Breast epithelium (tissue), 4 donors: ENCODE measurements at places on chromosomes 7 and 10. TPM values are rescaled to one million over a fixed set of nuclear protein-coding genes. Genes with fewer than 3 reads are reported as not detected.

RBM20 gene
- 3.1 TPM for total RNA-seq

FOXI2 gene
- total RNA-seq, result not detected

FBXO24 gene
- 0.98 TPM for total RNA-seq

LMBR1 gene
- 90.6 TPM for total RNA-seq

CDC14C gene
- total RNA-seq, result not detected

PDE1C gene
- total RNA-seq, result 3.2 TPM

OR2A1 gene
- total RNA-seq, result 0.33 TPM

WEE2 gene
- total RNA-seq, result not detected

MRLN gene
- total RNA-seq, result not detected

EIF4H gene
- total RNA-seq, result 199 TPM

CNNM1 gene
- total RNA-seq, result 0.88 TPM

LRRTM3 gene
- total RNA-seq, result not detected

MSANTD7 gene
- 9.6 TPM for total RNA-seq

OR2A12 gene
- not detected for total RNA-seq

CPXM2 gene
- 7.2 TPM for total RNA-seq

AGBL3 gene
- total RNA-seq, result 5.1 TPM

TAF3 gene
- total RNA-seq, result 9.2 TPM

DAGLB gene
- 17.6 TPM for total RNA-seq

GNAT3 gene
- not detected for total RNA-seq

TMEM229A gene
- total RNA-seq, result not detected

GPR15LG gene
- 1.3 TPM for total RNA-seq

SAP25 gene
- total RNA-seq, result 2.2 TPM

LIPM gene
- not detected for total RNA-seq

FAM241B gene
- total RNA-seq, result 0.48 TPM

NEUROG3 gene
- not detected for total RNA-seq
